Activated T-helper 1 cell treated with anti-CD3 and anti-CD28 coated beads, Interleukin-2, amount 50 U/mL, for 16 hours (primary cell): ENCODE measurements at places on chromosomes 4 and X.

DNA sequence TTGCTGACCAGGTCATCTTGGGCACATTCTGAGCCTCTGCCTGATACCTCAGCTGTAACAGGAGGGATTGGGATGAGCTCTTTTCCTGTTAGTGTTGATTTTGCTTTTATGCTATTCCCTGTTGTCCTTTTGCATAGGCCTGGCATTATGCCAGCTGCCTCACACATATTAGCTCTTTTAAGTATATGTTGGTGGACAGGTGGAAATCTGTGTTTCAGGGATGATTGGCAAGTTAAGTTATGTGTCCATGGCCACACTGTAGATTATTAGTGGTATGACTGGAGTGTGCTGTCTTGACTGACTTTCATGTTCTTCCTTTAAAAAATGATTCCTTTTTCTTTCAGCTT, 28.9 kb downstream of the NSD2 start:
- DNase-seq: no peak

DNA sequence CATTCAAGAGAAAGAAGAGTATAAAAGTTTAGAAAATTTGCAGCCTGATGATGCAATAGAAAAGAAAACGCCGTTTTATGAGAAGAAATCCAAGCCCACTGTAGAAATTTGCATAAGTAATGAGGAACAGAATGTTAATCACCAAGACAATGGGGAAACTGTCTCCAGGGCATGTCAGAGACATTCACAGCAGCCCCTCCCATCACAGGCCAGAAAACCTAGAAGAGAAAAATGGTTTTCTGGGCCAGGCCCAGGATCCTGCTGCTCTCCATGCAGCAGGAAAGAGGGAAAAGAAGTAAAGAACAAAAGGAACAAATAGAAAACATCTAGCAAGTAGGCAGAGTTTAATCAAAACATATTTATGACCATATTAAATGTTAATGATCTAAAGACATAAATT, 119.0 kb downstream of the ANKRD50 start:
- DNase-seq: no peak

GRCh38 chr4:26081795-26082498, 167.9 kb downstream of the SMIM20 start:
- no peak for DNase-seq

DNA sequence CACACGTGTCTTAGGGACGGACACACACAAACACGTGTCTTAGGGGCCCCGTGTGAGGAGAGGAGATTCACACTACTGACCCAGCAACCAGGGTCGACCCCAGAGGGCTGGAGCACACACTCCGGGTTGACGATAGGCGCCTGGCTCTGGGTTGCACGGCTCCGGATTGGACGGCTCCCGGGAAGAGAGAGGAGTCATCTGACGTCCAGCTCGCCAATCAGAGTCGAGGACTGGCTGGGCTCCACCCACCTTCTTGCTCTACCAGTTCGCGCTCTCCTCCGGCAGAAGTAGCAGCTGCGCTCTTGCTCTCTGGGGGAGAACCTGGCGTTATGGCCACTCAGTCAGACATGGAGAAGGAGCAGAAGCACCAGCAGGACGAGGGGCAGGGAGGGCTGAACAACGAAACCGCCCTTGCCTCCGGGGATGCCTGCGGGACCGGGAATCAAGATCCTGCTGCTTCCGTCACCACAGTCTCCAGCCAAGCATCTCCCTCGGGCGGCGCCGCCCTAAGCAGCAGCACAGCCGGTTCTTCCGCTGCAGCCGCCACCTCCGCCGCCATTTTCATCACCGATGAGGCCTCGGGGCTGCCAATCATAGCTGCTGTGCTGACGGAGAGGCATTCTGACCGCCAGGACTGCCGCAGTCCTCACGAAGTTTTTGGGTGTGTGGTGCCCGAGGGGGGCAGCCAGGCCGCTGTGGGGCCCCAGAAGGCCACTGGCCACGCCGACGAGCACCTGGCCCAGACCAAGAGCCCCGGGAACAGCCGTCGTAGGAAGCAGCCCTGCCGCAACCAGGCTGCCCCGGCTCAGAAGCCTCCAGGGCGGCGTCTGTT, 74.3 kb downstream of the NUDT10 start:
- no peak for DNase-seq

DNA sequence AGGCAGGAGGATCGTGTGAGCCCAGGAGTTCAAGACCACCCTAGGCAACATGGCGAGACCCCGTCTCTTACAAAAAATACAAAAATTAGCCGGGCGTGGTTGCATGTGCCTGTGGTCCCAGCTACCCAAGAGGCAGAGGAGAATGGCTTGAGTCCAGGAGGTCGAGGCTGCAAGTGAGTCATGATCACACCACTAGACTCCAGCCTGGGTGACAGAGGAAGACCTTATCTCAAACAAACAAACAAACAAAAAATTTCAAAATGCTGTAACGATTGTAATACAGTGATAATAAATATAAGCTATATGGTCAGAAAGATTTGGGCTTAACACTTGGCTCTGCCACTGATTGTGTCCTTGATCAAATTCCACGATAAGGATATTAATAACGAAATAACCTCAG, 24.2 kb downstream of the SLC25A4 start:
- DNase-seq: no peak

- no peak for DNase-seq
These were observed 30.0 kb upstream of the TADA2B start for GRCh38 chr4:7013175-7013574.
